Activated CD4-positive, alpha-beta T cell treated with anti-CD3 and anti-CD28 coated beads, Interleukin-2, amount 10 ng/mL, durations not matched to agents 7 days and 5 days (primary cell): ENCODE measurements at places on chromosomes 1 and 21. TPM values are rescaled to one million over a fixed set of nuclear protein-coding genes. Genes with fewer than 3 reads are reported as not detected.

DNA sequence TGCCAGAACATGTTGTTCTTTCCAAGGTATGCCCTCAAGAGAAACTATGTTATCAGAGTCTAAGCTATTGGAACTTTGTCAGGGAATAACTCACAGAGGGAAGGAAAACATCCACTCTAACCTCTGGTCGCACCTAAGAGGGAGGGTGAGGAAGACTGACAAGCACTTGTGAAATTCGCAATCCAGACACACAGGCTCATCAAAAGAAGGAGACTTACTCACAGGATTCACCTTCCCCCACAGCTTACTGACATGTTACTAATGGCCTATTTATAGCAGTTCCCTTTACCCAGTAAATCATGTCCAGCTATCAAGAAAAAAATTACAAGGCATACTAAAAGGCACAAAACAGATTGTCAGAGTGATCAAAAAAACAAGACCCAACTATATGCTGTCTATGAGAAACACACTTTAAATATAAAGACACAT lies 36.9 kb downstream of the WDR64 start:
- no peak overlapping the region for H3K4me3 ChIP-seq
- H3K27me3 ChIP-seq, result peaks cover 9% of the 10 kb centered on the region
- H3K27ac ChIP-seq, result no peak overlapping the region
- DNase-seq, result no peak
- no peaks in the 10 kb centered on the region for H3K4me1 ChIP-seq
- no peaks in the 10 kb centered on the region for H3K36me3 ChIP-seq

- no peaks in the 10 kb centered on the region for H3K27me3 ChIP-seq
- H3K4me3 ChIP-seq, result no peak overlapping the region
- no peak overlapping the region for H3K27ac ChIP-seq
- H3K36me3 ChIP-seq, result peaks cover 78% of the 10 kb centered on the region
- no peak for DNase-seq
Observed at GRCh38 chr1:78658901-78659300, 9.3 kb downstream of the IFI44 start.

Gene TSPEAR
- not detected for total RNA-seq

DNA sequence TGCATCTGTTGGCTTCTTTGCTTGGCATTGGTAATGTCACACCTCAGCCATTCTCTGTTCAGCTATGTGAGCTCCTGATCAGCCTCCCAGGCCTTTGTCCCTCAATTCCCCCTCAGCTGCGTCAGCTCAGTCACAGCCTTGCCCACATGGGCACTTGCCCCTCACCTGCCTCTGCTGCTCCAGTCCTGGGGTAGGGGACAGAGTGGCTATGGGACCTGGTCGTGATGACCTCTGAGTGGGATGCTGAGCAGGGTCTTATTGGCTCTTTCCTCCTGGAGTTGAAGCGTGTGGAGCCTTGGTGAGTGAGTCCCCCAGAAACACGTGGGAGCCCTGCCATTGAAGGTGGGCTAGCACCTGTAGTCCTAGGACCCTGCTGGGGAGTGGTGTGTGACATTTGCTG lies 61.4 kb upstream of the TLR5 start:
- no peaks in the 10 kb centered on the region for H3K27me3 ChIP-seq
- no peak for DNase-seq
- H3K27ac ChIP-seq, result no peak overlapping the region
- no peaks in the 10 kb centered on the region for H3K4me1 ChIP-seq
- no peaks in the 10 kb centered on the region for H3K36me3 ChIP-seq

- H3K27ac ChIP-seq, result no peak overlapping the region
- H3K4me3 ChIP-seq, result no peak overlapping the region
- H3K36me3 ChIP-seq, result no peaks in the 10 kb centered on the region
- DNase-seq, result no peak
- H3K4me1 ChIP-seq, result no peaks in the 10 kb centered on the region
Observed at GRCh38 chr1:79293611-79294010, 287.1 kb upstream of the ADGRL4 start.

- H3K27me3 ChIP-seq, result peaks cover 15% of the 10 kb centered on the region
- no peak overlapping the region for H3K27ac ChIP-seq
- H3K4me1 ChIP-seq, result peaks cover 2% of the 10 kb centered on the region
- no peak for DNase-seq
- no peaks in the 10 kb centered on the region for H3K36me3 ChIP-seq
- no peak overlapping the region for H3K4me3 ChIP-seq
Observed at GRCh38 chr1:209400351-209401220, 182.9 kb upstream of the CAMK1G start.

Gene ERG
- total RNA-seq, result not detected

DNA sequence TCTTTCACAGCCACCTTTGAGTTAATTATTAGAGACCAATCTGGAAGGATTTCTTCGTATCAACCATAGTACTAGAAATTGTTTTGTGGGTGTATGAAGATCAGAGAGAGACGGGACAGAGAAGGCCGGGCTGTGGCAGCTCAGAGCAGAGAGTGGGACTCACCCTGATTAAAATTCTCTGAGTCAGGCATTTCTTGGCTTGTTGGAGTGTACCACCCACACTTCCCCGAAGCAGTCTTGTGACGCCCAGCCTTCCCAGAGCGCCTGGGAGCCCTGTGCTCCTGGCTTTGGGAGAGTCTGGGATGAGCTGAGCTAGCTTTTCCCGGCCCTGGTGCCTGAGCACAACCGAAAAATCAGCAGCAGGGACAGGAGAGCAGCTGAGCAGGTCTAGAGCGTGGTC lies 19.4 kb downstream of the PLEKHM2 start:
- H3K36me3 ChIP-seq, result peaks cover 13% of the 10 kb centered on the region
- H3K27me3 ChIP-seq, result no peaks in the 10 kb centered on the region
- H3K27ac ChIP-seq, result no peak overlapping the region

DNA sequence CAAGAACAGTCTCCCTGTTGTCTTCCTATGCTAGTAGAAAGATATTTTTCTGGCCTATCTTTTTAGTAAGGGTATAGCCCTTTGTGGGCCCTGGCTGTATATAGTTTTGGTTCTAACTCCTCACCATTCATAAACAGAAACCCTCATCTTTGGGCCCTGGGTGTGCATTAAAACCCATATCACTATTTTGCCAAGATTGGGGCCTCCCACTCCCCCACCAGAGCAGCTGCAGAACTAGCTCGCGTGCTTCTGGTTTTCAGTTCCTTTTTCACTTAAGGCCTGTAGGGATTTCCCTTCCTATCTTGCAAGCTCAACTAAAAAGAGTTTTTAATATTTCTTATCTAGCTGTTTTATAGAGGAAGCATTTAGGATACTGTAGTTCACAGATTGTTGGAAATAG lies 106.4 kb downstream of the RGL1 start:
- peaks cover 2% of the 10 kb centered on the region for H3K36me3 ChIP-seq
- H3K4me3 ChIP-seq, result no peak overlapping the region
- peaks cover 14% of the 10 kb centered on the region for H3K4me1 ChIP-seq

Gene HEYL
- total RNA-seq, result not detected

DNA sequence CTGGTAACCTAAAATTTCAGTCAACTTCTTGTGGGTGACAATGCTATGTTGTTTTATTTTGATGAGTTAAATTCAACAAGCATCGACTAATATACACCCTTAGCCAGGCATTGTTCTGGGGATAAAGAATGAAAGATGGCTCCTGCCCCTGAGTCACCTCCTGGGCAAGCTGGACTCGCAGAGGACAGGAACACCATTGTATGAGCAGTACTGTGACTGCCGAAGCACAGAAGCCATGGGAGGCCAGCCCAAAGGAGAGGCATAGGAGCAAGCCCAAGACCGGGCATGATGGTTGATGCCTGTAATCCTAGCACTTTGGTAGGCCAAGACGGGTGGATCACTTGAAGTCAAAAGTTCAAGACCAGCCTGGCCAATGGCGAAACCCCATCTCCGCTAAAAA lies 555.2 kb downstream of the OMA1 start:
- no peaks in the 10 kb centered on the region for H3K27me3 ChIP-seq
- H3K36me3 ChIP-seq, result no peaks in the 10 kb centered on the region
- no peak overlapping the region for H3K4me3 ChIP-seq
- no peak for DNase-seq
- peaks cover 3% of the 10 kb centered on the region for H3K4me1 ChIP-seq

Gene CTSE
- total RNA-seq, result not detected

Gene MRPS15
- total RNA-seq, result 101 TPM

Gene XKR8
- 7.8 TPM for total RNA-seq

DNA sequence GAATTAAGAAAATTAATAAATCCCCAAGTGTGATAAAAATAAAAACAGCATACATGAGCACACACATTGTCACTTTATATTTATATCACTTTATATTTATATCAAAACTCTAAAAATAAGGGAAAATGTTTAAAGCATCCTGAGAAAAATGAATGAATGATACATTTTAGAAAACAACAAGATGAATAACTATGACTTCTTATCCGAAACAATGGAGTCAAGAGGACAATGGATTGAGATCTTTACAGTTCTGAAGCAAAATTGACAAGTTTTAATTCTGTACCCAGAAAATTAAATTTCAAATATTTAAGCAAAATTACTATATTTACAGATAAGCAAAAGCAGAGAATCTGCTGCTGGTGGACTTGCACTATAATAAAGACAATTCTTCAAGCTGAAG lies 512.6 kb downstream of the MRPL39 start:
- H3K36me3 ChIP-seq, result no peaks in the 10 kb centered on the region
- H3K4me1 ChIP-seq, result no peaks in the 10 kb centered on the region
- no peaks in the 10 kb centered on the region for H3K27me3 ChIP-seq

Gene PADI2
- total RNA-seq, result 0.23 TPM

Gene CYP2J2
- 2.9 TPM for total RNA-seq

GRCh38 chr21:45104560-45104959 lies 30.2 kb downstream of the ADARB1 start:
- no peak overlapping the region for H3K4me3 ChIP-seq
- H3K36me3 ChIP-seq, result peaks cover 13% of the 10 kb centered on the region
- no peaks in the 10 kb centered on the region for H3K27me3 ChIP-seq

DNA sequence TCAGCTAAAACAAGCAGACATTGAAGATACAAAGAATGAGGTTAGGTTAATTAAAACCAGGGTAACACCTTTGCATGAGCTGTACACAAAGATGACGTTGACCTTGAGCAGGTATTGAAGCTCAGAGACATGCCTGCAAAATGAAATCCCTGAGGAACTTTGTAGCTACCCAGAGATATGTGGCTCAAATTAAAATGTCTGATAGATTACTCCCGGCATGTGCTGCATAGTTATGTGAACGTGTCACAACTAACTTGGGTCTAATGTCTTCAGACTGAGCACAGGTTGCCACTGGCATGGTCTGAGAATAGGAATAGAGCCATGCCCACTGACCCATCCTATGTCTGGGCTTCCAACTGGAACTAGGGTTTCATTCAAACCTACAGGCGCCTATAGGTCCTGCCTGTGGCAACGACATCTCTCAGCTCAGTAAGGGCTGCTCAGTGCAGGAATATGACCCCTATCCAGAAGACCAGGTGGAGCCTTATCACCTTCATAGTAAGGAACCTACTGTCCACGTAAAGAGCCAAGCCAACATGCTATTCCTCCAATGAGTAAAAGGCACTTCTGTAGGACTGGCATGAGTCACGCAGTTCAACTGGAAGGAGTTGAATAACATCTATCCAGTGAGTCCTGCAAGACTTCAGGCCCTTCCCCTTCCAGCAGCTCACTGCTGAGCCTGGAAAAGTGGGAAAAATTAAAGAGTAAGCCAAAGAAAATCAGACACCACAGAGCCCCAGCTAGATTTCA lies 60.7 kb downstream of the PRKAB2 start:
- DNase-seq, result no peak
- peaks cover 8% of the 10 kb centered on the region for H3K4me1 ChIP-seq
- no peak overlapping the region for H3K27ac ChIP-seq
- H3K27me3 ChIP-seq, result peaks cover 4% of the 10 kb centered on the region
- H3K36me3 ChIP-seq, result no peaks in the 10 kb centered on the region

GRCh38 chr1:25878690-25879089 lies 3.2 kb upstream of the PAQR7 start:
- H3K36me3 ChIP-seq, result no peaks in the 10 kb centered on the region
- H3K4me1 ChIP-seq, result peaks cover 8% of the 10 kb centered on the region
- DNase-seq, result no peak
- peaks cover 20% of the 10 kb centered on the region for H3K27me3 ChIP-seq
- no peak overlapping the region for H3K4me3 ChIP-seq

DNA sequence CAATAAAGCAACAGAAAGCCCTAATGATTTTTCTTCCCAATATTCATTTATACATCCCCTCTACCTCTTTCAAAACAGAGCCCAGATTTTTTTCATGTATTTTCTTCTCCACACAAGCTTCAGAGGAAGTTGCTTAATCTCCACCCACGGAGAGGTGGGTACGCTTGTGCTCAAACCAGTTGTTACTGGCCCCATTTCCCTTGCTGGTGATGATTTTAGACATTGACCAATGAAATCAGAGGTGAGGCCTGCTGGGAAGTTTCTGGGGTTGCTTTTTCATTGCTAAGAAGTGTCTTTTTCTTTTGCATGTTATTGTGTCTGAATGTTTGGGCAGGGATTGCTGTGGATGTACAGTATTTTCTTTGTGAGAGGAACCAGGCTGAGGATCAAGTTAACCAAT lies 448.1 kb upstream of the B3GALT2 start:
- no peak for DNase-seq
- H3K27ac ChIP-seq, result no peak overlapping the region
- no peaks in the 10 kb centered on the region for H3K27me3 ChIP-seq
- H3K4me1 ChIP-seq, result peaks cover 10% of the 10 kb centered on the region
- H3K4me3 ChIP-seq, result no peak overlapping the region
- peaks cover 4% of the 10 kb centered on the region for H3K36me3 ChIP-seq

Gene ERRFI1
- 0.22 TPM for total RNA-seq

DNA sequence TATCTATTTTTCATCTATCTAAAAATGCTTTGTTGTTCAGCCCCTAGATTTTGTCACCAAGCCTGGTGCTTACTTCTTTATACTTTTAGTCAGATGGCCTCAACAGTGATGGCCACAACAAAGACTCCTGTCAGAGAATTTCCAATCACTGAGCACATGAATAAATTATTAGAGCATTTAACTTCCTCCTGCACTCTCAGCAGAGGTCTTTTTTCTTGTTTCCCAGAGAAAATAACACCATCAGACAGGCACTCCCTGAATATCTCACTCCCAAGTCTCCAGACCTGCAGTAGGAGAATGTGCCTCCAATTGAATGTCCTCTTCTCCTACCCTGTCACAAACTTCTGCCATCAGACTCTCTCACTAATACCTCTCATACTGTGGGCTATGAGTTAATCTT lies 616.0 kb upstream of the NR5A2 start:
- H3K4me3 ChIP-seq, result no peak overlapping the region
- H3K4me1 ChIP-seq, result no peaks in the 10 kb centered on the region
- H3K27ac ChIP-seq, result no peak overlapping the region

Gene ATP1A4
- total RNA-seq, result not detected
